Non-pigmented ciliary epithelial cell (primary cell): ENCODE measurements at places on chromosomes 5 and 9.
A peak's percentile ranks its signal among the peaks of the same experiment; 100 is the strongest.

DNA sequence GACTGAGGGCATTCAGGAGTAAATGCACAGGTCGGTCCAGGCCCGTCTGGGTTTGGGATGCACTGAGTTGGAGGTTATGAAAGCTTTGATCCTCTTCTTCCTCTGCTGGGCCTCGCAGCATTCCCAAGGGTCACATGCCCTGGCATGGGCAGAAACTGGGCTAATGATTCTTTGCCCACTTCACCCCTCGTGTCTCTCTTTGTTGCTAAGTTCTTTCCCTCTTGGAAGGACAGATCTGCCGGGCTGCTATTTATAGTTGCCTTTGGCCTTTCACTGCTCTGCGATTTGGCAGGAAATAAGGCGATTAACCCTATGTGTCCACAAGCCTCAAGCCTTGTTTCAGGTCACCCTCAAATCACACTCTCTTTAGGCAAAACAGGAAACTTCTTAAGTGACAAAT is 66.9 kb downstream of the ENTREP1 start:
- no peak for DNase-seq

GRCh38 chr9:132201780-132202703 is 40.2 kb downstream of the NTNG2 start:
- no peak for DNase-seq

DNA sequence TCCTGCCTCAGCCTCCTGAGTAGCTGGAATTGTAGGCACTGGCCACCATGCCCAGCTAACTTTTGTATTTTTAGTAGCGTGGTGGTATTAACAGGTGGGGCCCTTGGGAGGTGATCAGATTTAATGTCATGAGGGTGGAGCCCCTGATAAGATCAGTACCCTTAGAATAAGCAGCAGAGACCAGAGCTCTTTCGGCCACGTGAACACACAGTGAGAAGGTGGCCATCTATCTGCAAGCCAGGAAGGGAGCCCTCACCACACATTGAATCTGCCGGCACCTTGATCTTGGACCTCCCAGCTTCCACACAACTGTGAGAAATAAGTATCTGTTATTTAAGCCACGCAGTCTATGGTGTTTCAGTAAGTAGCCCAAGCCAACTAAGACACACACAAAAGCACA is 22.5 kb downstream of the TBC1D2 start:
- DNase-seq: no peak

- no peak for DNase-seq
Measured at GRCh38 chr5:55993013-55993412, 1.8 kb downstream of the IL6ST start.

GRCh38 chr5:5490774-5491347 is 68.4 kb downstream of the ICE1 start:
- no peak for DNase-seq

DNA sequence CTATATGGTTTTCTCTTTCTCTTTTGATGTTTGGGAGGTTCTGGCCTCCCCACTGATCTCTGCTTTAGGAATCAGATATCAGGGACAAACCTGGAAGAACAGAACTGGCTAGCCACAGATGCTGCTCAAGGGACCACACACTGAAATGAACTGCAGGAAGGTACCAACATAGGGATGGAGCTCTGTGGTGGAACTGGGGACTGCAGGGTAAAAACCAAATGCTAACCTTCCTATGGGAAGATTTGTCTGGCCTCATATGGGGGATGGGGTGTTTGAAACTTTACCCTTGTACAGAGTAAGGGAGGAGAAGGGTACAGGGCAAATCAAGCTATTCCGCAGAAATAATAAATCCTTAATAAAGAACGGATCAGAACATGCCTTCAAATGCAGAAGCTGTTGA is 49.4 kb downstream of the ELOVL7 start:
- DNase-seq: no peak

GRCh38 chr9:7756088-7756487 is 43.5 kb downstream of the DMAC1 start:
- no peak for DNase-seq

DNA sequence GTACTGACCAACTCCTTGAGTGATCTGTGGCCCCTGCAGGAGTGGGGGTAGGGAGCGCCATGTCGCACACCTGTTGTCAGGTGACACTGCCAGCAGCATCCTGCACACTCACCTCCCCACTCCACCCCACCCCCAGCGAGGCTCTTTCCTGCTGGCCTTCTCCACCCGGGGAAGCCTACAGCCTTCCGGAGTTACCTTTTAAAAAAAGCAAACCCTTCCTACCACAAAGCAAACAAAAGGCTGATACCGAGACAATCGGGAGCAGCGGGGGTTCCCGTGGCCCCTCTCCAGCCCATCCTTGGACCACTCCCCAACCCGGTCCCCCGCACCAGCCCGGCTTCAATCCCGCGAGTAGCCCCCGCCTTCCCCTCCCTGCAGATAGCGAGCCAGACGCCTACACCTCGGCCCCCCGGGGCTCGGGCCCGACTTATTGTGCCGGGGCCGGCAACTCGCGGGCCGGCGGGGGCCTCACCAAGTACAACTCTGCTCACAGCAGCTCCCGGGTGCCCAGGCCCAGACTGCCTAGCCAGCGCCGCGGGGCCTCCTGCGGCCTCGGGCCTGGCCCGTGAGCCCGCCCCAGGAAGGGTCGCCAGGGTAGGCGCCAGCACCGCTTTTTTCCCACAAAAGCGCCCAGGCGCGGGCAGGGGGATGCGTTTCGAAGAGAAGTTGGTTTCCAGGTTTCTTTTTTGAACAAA is 724 bp downstream of the MACROH2A1 start:
- DNase-seq: no peak

GRCh38 chr9:96241391-96241809 is 60.6 kb downstream of the HSD17B3 start:
- no peak for DNase-seq

- no peak for DNase-seq
Measured at GRCh38 chr5:35281613-35282012, 51.3 kb upstream of the PRLR start.

DNA sequence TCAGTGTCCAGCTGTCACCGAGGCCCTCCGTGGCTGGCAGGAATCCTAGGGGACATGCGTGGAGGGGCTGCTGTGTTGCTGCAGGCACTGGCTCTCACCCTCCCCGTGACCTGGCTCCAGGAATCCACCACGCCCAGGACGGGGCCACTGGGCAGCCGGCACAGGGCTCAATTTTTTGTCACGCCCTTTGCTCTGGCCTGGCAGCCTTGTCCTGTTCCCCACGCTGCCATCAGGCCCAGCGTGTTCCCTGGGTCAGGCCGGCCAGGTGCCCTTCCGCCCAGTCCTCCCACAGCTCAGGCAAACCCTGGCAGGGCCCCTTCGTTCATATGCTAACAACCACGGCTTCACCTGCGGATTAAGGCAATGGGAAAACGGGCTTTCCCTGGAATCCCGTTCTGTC is 37.3 kb downstream of the PROP1 start:
- no peak for DNase-seq

DNA sequence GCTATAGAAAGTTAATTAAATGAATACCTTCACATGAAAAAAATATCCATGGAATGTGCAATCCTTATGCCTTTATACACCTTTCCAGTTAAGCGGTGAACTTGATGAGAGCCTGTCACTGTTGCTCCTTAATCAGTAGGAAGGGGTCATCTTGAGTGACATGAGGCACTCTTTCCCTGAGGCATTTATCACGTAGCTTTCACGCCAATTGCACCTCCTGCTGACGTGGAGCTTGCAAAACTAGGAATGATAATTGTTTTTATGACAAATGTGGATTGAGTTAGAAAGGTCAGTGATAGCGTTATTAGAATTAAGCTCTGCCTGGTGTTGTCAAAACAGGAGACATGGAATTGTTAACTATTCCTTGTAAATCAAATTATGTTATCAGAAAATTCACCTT is 79.7 kb downstream of the SLF1 start:
- DNase-seq: no peak

- DNase-seq: no peak
Measured at GRCh38 chr5:78339617-78340436, 20.6 kb upstream of the SCAMP1 start.

DNA sequence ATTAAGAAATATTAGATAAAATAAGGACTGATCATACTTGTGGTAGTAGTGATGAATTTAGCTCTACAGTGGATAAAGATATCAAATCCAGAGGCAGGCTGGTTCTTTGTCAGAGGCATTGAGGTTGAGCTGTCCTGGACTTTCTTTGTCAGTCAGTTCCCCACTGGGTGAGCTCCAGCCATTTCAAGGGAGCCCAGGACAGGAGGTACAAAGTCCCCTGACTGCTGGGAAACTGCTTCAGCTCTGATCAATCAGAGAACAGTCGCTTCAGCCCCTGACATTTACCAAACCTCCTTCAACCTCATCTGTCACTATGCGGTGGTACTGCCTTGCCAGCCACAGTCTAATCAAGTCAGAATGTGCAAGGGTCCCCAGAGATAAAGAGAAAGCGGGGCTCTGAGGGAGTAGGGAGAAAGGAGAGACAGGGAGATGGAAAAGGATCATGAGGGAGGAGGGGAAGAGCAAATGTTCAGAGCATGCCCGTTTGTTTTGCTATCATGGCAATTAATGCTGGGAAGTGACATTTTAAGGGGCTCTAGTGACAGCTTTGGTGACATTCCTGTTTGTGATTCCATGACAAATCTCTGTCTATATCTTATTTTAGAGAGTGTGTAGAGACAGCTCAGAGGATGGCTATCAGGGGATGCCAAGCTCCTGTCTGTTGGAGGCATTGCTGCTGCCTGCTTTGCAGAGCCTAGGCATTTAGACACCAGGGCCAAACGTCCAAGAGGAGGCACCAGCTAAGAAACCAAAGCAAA is 223.2 kb downstream of the ASTN2 start:
- DNase-seq: no peak

GRCh38 chr5:35513612-35514011 is 104.1 kb upstream of the SPEF2 start:
- DNase-seq: no peak

DNA sequence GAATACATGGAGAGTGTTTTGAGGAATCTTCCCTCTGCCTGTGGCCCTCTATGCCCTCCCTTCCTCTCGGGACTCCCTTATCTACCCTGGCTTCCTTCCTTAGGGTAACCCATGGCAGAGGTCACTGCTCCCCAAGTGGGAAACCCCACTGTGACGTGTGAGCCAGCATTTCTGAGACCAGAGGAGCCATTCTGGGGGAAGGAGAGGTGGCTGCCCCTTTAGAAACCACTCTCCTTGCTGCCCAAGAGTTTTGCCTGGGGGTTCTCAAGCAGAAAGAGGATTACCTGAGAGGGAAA is 23.1 kb downstream of the CCNJL start:
- no peak for DNase-seq

- peak; percentile 45 for DNase-seq
Measured at GRCh38 chr5:91224456-91224855, 158.7 kb downstream of the ARRDC3 start.

- DNase-seq: peak; percentile 1
Measured at GRCh38 chr5:40160435-40160834, 519.3 kb upstream of the PTGER4 start.

DNA sequence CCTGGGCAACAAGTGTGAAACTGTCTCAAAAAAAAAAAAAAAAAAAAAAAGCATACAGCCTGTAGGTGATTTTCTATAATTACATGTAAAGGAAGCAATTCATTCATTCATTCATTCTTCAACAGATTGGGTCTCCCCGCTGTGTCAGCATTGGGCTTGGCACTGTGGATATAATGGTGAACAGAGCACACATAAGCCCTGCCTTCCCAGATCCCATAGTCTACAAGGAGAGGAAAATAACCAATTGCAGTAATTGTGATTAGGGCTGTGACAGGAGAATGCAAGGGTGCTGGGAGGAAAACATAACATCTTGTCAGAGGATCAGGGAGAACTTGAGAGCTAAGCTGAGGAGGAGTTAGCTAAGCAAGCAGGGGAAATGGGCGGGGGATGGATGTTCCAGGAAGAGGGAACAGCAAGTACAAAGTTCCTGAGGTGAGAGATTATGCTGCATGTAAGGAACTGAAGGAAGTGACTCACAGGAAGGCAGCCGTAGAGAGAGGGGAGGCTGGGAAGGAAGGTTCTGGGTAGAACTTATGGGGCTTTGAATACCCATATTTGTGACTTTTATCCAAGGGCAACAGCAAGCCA is 24.0 kb upstream of the KLF9 start:
- DNase-seq: peak; percentile 76

DNA sequence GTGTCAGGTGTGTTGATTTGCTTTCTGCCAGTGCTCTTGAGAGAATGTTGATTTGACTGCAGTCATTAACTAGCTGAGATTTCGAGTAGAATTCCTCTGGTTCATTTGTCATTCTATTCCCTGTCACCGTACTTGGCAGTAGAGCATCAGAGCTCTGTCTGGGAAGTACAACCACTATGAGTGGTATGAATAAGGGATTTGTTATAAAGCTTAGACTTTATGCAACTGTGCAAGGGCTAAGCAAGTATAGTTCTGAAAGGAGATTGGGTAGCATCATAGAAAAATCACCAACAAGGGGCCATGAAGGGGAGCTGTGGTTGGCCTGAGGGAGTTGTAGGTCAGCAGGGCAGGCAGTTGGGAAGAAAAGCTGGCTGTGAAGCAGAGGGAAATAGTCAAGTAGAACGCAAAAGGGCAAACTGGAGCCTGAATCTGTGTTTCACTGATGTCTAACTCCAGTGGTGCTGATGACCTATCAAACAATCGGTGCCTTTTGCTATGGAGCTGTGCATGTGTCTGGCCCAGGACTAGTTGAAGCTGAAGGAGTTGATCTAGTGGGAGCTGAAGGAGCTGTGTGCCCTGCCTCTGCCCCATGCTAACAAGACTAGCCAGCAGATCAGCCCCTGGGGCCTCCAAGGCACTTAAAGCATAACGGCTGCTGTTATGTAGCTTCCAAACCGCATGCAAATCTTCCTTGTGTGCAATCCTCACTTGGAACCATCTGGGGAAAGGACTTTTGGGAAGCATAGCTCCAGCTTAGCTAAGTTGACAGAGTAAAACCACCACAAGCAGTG is 110.0 kb downstream of the SLC28A3 start:
- DNase-seq: no peak

DNA sequence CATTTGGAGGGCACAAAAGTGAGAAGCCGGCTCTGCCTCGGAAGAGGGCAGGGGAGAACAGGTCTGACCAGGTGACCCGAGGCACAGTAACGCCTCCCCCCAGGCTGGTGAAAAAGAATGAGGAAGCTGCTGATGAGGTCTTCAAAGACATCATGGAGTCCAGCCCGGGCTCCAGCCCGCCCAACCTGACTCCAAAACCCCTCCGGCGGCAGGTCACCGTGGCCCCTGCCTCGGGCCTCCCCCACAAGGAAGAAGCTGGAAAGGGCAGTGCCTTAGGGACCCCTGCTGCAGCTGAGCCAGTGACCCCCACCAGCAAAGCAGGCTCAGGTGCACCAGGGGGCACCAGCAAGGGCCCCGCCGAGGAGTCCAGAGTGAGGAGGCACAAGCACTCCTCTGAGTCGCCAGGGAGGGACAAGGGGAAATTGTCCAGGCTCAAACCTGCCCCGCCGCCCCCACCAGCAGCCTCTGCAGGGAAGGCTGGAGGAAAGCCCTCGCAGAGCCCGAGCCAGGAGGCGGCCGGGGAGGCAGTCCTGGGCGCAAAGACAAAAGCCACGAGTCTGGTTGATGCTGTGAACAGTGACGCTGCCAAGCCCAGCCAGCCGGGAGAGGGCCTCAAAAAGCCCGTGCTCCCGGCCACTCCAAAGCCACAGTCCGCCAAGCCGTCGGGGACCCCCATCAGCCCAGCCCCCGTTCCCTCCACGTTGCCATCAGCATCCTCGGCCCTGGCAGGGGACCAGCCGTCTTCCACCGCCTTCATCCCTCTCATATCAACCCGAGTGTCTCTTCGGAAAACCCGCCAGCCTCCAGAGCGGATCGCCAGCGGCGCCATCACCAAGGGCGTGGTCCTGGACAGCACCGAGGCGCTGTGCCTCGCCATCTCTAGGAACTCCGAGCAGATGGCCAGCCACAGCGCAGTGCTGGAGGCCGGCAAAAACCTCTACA is 11.8 kb downstream of the QRFP start:
- DNase-seq: no peak

- DNase-seq: peak; percentile 100
Measured at GRCh38 chr5:146446861-146447733, at the start of gene TCERG1. Gene TCERG1 (plus strand): TSS chr5:146447333. CDS start chr5:146447350, 17 bp downstream.

GRCh38 chr9:739362-739761 is 102.1 kb upstream of the DMRT1 start:
- DNase-seq: no peak
